ENCODE measurements at places on chromosomes 5 and 9. TPM values are rescaled to one million over a fixed set of nuclear protein-coding genes. Genes with fewer than 3 reads are reported as not detected.

- no peak for DNase-seq
Measured at GRCh38 chr5:87268970-87269377, 1.3 kb downstream of the RASA1 start.

- no peak for DNase-seq
Measured at GRCh38 chr9:94847486-94847885, 121.0 kb downstream of the AOPEP start.

DNA sequence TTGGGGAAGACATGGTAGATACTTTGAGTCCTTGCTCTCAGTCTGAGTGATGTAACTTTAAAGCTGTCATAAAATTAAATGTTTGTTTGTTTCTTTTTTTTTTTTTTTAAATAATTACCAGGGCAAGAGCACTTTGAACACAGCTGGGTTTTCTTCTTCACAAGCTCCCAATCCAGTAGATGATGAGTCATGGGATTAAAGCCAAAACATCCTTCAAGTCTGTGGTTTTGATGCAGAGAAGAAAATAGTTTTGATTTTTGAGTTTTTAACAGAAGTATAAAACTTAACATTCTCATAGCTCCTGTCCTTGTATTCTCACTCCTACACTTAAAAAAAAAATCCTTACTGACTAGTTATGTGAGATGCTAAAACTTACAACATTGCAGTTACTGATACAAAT, 34.8 kb upstream of the IL31RA start:
- DNase-seq = no peak

DNA sequence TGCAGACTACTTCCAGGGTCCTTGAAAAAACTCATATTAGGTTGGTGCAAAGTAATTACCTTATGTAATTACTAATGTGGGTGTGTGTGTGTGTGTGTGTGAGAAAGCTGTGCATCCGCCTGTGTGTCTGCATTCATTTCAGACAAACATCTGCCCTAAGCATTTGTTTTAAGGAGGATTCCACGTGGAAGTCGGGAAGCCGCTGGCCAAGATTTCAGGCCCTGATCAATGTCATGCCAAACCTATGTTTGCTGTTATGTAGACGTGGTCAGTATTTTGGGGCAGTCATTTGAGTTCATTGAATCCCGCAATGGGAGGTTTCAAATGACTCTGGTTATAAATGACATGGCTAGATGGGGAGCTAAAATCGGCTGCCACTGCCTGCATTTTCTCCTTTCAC, 33.6 kb upstream of the BASP1 start:
- no peak for DNase-seq

Gene VCAN
- 0.11 TPM for total RNA-seq

- no peak for DNase-seq
Measured at GRCh38 chr5:139783436-139783965, 12.1 kb upstream of the PSD2 start.

Gene CNTNAP3B
- total RNA-seq = not detected

DNA sequence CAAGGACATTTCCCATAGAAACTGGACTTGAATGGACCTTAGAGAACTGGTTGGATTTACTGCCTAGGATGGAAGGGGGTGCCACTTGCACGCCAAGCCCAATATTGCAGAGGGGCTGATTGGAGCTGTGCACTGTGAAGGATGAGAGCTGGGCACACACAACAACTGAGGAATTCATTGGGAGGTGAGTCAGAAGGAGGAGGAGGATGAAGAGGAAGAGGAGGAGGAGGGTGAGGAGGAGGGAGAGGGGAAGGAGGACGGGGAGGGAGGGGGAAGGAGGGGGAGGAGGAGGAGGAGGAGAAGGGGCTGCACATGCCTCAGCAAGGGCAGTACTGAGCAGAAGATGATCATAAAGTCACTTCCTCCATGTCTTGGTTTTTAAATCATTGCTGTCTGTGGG, 5.7 kb upstream of the ICE1 start:
- no peak for DNase-seq

DNA sequence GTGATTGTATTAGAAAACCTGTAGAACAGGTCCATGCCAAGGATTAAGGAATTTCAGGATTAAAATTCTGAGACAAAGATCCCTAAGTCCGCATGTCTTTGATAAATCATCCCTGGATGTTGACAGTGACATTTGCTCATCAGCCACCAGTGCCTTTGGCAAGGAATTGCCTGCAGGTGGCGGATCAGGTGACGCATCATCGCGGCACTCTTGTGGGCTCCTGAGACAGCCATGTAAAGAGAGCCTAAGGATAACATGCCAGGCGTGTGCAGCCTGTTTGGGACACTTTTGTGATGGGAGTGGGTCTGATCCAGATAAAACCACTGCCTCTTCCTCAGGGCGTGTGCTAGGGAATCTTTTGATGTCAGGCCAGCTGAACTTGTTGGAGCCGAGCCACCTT, 40.6 kb downstream of the ADCY2 start:
- no peak for DNase-seq

DNA sequence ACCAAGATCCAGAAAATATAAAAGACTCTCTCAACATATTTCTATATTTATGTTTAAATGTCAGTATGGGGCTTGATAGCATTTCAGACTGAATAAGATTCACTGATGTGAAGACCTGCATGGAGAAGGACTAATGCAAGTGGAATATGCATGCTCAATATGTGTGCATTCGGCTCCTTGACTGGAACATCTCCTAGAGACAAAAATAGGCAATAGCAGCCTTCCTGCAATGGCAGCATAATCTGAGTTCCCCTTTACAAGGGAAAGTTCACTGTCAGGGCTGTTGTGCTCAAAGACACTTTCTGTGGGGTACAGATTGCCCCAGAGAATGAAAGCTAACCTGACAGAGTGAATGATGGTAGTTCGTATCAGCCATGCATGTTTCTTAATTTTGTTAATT, 42.4 kb downstream of the STARD4 start:
- no peak for DNase-seq

DNA sequence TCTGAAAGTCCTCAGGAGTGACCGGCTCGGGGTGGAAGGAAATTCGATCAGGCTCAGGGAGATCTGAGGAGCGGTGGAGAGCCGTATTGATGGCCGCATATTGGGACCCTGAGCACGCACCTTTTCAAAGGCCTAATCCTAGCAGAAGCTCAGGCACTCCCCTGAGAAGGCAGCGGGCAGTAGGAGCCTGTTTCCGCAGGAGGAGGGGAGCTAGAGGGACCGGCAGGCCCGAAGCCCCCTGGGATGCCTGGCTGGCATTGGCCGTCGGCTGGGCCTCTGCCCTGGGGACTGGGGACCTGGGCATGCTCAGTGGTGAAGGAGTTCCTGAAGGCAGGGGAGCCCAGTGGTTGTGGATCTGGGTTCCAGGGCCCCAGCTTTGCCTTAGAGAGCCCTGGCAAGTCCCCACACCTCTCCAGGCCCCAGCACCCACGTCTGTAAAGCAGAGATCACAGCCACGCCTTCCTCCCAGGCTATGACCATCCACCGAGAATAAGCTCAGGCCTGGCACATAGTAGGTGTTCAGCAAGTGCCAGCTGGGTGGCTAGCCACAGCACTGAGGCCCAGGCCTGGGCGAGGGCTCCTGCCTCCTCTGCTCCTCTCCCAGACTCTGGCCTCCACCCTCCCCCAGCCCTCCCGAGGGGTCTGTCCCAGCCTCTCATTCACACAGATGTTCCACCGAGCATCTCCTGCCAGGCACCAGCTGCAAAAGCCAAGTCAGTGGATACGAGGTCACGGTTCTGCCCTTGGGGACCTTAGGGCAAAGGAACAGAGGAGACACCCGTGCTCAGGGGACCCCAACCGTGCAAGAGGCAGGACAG, 17.2 kb upstream of the QRFP start:
- no peak for DNase-seq

DNA sequence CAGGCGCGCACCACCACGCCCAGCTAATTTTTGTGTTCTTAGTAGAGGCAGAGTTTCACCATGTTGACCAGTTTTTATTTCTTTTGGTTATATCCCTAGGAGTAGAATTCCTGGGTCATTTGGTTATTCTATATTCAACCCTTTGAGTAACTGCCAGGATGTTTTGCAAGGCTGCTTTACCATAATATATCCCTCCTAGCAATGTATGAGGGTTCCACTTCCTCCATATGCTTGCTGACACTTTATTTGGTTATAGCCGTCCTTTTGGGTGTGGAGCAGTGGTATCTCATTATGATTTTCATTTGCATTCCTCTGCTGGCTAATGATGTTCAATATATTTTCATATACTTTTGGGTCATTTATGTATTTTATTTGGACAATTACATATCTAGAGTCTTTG, 81.2 kb downstream of the RAB24 start:
- DNase-seq = no peak

DNA sequence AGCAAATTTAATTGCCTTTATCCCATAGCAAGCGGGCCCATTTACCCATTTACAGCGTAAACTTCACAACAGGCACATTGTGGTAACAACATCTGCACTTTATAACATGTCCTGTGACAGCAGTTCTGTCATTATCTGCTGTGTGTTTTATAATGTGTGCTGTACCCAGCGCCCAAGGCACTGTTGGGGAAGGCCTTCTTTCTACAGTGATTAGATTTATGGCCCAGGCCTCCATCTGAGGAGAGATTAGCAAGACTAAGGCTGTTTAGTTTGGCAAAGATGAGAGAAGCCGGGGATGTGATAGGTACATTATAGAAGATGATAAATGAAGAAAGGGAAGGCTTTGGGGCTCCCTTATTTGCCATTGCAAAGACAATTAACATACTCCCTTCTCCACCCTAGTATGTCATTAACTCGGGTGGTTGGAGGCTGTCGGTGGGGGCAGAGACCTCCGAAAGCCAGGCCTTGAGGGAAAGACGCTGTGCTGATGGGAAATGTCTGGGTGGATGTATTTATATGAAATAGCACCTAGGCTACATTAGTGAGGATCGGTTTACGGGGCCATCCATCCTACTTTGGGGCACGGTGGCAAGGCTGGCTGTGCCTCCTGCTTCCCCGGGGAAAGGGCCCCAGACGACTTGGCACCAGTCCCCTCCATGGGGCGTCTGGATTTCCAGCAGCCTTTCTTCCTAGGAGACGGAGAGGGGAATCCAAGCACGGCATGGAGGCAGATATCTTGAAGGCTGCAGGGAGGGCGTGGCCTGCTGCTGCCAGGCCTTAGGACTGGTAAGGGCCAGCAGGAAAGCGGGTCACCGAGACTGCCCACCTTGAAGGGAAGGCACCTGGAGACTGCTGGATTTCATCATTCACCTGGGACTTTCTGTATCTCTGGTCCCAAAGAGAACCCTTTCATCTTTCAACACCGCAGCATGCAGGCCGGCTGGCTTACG, 64.3 kb upstream of the PTCH1 start:
- DNase-seq = no peak

- no peak for DNase-seq
Measured at GRCh38 chr9:137157618-137158415, 12.0 kb downstream of the LRRC26 start.

GRCh38 chr9:87008667-87009066, 61.4 kb upstream of the GAS1 start:
- no peak for DNase-seq

Gene EQTN
- not detected for total RNA-seq

DNA sequence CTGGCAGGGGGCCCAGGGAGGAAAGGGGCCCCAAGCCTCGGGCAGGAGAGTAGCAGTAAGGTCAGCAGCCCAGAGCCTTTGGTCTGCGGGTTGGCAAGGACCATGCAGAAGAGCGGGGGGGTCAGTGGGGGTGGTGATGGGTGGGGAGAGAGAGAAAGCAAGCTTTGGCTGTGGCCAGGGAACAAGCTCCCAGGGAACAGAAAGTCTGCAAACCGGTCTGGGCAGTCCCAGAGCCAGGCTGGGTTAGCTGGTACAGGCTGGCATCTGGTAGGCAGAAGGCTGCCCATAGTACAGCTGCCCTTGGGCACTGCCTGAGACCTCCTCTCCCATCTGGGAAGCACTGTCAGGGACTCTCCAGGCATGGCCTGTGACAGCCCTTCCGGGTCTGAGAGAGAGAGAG, 10.5 kb upstream of the EPB41L4B start:
- DNase-seq = no peak

DNA sequence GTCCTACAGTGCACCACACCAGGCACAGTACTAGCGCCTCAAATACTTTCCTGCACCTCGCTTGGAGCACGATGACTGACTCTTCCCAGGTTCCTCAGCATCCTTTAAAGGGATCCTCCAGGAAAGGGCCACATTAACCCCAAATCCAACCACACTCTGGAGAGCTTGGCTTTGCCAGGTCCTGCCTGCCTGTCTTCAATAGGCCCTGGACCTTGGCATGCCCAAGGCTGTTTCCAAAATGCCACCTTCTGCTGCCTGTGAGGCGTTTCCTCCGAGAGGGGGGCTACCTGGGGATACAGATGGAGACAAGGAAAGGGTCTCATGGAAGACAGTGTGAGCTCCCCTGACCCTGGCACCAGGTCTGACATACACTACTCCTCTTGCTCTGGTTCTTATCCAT, 169.9 kb downstream of the DAB2IP start:
- no peak for DNase-seq

Gene CKMT2
- 0.51 TPM for total RNA-seq

DNA sequence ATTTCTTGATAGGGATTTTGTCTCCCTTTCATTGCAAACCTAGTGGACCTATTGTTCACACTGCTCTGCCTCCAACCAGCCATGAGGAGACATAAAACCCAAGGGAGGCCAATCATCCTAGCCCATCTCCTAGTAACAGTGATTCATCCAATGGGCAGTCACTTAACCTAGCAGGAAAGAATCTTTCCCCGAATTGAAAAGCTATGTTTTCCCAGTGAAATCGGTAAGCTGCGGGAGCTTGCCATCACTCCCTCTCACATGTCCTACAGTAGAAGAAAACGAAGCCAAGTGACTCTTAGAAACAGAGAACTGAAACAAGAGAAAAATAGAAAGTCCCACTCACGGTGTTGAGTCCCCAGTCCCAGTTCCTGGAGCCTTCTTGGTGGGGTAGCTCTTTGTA, 123.3 kb downstream of the SUSD1 start:
- no peak for DNase-seq

DNA sequence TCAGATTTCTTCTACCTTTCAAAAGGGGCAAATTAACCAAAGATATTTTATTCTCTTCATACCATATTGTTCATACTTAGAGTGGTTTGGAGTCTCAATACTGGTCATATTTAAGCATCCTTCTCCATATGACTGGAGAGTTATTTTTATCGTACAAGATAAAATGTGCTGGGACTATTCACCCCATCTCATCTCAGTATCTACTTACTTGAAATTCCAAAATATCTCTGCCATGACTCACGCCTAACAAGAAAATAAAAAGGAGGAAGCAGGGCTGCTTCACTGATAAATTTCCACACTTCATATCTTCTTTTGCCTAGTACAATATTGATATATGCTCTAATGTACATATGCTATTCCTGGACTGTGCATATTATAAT, 277.9 kb upstream of the CDH9 start:
- DNase-seq = no peak

DNA sequence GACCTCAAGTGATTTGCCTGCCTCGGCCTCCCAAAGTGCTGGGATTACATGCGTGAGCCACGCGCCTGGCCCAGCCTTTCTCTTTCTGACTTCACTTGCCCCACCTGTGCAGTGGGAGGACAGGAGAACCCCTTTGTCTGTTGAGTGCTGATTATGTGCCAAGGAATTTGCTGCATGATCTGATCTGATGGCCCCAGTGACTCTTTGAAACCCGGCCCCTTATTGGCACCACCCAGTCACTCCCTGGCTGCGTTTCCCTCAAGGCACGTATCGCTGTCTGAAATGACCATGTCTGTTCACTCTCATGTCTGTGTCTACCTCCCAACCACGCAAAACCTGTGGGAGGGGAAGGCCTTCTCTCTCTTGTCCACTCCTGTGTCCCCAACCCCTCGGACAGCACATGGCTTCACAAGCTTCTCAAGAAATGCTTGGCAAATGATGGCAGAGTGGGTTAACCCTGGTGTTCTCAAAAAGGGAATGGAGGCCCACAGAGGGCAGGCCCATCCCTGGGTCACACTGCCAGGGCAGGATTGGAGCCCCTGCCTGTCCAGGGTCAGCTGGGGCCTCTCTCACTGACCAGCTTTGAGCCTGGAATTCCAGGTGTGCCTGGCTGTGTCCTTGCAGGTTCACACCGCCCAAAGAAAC, 21.9 kb downstream of the NEK6 start:
- DNase-seq = no peak
